ENCODE measurements at places on chromosomes 13 and 19.

GRCh38 chr19:15631817-15632216, 8.9 kb upstream of the CYP4F3 start:
- peaks cover 6% of the 10 kb centered on the region for H3K27me3 ChIP-seq
- H3K36me3 ChIP-seq, result peaks cover 6% of the 10 kb centered on the region
- no peaks in the 10 kb centered on the region for H3K4me1 ChIP-seq
- H3K27ac ChIP-seq, result no peak overlapping the region
- H3K4me3 ChIP-seq, result no peak overlapping the region
- DNase-seq, result peak; percentile 30

DNA sequence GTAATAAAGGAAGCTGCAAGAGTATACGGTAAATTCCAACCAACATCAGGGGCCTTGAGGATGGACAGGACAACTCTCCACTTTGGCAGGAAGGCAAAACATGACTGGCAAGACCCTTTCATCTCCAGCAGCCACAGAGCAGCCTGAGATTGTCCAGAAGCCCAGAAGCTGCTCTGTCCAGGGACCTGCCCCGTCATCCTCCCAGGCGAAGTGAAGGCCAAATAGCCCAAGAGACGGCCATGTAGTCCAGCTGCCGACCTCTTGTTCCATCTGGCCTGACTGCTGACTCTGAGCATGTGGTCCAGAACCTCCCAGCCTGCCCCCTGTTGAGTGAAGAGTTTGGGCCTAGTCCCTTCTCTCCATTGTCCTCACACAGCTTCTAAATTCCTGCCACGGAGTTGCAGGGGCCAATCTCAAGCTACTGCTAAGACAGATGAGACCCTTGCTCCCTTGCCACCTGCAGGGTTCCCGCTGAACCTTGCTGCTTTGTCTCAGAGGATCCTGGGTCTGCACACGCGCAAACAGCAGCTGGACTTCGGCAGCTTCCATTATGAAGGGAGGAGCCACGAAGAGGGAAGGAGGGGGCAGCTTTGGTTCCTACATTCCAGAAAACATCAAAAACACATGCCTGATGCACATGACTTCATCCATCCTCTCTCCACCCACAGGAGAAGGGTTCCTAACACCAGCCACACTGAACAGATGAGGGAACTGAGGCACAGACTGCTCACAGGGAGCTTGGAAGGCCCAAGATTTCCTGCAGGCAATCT, 196.9 kb downstream of the KATNAL1 start:
- peak; percentile 23 for DNase-seq
- H3K27ac ChIP-seq, result peak overlapping the region; percentile 52
- peaks cover 5% of the 10 kb centered on the region for H3K27me3 ChIP-seq
- peaks cover 43% of the 10 kb centered on the region for H3K4me1 ChIP-seq
- H3K36me3 ChIP-seq, result no peaks in the 10 kb centered on the region

DNA sequence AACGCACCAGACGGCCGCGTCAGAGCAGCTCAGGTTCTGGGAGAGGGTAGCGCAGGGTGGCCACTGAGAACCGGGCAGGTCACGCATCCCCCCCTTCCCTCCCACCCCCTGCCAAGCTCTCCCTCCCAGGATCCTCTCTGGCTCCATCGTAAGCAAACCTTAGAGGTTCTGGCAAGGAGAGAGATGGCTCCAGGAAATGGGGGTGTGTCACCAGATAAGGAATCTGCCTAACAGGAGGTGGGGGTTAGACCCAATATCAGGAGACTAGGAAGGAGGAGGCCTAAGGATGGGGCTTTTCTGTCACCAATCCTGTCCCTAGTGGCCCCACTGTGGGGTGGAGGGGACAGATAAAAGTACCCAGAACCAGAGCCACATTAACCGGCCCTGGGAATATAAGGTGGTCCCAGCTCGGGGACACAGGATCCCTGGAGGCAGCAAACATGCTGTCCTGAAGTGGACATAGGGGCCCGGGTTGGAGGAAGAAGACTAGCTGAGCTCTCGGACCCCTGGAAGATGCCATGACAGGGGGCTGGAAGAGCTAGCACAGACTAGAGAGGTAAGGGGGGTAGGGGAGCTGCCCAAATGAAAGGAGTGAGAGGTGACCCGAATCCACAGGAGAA, 1.9 kb downstream of the PPP1R12C start:
- DNase-seq, result no peak
- peaks cover 11% of the 10 kb centered on the region for H3K36me3 ChIP-seq
- H3K27me3 ChIP-seq, result peaks cover 23% of the 10 kb centered on the region

- peak; percentile 22 for DNase-seq
- peaks cover 3% of the 10 kb centered on the region for H3K27me3 ChIP-seq
- H3K4me1 ChIP-seq, result peaks cover 7% of the 10 kb centered on the region
- no peak overlapping the region for H3K27ac ChIP-seq
These were observed 256.6 kb downstream of the NBEA start for GRCh38 chr13:35198613-35199200.

DNA sequence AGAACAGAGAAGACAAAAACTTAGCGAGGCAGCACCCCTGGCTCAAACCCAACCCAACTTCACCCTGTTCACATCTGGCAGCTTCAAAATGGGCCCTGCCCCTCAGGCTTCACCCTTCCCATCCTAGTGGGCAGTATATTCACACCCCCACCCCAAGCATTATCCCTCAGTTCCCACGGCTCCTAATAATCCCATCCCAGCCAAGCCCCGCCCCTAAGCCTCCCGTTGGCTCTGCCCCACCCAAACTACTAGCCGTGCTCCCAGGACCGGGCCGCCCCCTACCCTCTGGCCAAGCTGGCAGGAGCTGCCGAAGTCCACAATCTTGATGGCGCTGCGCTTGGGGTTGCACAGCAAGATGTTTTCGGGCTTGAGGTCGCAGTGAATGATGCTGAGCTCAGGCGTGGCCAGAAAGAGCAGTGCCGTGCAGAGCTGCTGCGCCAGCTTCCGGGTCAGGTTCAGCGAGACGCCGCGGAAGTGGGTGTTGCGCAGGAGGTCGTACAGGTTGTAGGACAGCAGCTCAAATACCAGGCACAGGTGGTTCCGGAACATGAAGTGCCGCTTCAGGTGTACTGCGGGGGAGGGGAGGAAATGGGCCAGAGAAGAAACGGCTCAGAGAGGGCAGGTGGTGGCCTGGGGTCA, 5.8 kb downstream of the DYRK1B start:
- H3K4me1 ChIP-seq, result peaks cover 28% of the 10 kb centered on the region
- H3K4me3 ChIP-seq, result peak overlapping the region; percentile 64
- peaks cover 16% of the 10 kb centered on the region for H3K27me3 ChIP-seq
- peaks cover 24% of the 10 kb centered on the region for H3K36me3 ChIP-seq

DNA sequence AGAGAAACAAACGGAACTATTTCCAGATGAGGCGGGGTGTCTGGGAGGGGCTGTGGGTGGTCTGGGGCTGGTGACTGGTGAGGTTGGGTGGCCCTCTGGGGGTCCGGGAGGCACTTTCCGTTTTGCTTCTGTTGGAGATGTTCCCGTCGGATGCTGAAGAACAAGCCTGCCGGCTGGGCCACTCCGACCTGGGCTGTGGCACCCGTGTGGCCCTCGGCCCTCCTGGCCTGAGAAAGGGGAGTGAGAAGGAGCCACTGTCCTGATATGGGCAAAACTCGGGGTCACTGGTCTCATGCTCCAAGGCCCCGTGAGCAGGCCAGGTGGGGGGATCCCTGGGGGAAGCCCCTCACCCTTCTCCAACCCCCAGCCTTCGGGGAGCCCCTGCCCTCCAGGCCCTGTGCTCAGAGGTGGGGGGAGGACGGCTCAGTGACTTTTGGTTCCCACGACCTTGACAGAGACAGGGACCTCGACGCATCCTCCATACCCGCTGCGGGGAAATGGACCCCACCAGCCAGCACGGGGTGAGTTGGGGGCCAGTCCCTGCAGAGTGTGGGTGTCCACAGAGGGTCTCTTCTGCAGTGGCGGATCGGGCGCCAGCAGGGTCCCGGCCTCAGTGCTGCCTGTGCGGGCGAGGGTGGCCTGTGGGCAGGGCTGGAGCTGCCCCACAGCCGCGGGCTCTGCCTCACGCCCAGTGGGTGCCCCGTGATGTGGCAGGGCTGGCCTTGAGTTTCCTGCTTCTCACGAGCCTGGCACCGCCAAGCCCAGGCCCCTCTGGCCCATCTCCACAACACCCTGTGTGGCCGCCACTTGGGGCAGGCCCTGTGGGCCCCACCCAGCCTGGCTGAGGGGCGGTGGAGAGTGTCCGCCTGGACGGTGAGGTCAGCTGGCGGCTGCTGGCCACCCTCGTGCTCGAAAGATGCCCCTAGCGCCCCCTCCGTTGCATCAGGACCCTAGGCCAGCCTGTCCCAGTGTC, 4.4 kb upstream of the TBXA2R start:
- no peaks in the 10 kb centered on the region for H3K36me3 ChIP-seq
- no peak for DNase-seq
- H3K27ac ChIP-seq, result no peak overlapping the region
- peaks cover 8% of the 10 kb centered on the region for H3K27me3 ChIP-seq

DNA sequence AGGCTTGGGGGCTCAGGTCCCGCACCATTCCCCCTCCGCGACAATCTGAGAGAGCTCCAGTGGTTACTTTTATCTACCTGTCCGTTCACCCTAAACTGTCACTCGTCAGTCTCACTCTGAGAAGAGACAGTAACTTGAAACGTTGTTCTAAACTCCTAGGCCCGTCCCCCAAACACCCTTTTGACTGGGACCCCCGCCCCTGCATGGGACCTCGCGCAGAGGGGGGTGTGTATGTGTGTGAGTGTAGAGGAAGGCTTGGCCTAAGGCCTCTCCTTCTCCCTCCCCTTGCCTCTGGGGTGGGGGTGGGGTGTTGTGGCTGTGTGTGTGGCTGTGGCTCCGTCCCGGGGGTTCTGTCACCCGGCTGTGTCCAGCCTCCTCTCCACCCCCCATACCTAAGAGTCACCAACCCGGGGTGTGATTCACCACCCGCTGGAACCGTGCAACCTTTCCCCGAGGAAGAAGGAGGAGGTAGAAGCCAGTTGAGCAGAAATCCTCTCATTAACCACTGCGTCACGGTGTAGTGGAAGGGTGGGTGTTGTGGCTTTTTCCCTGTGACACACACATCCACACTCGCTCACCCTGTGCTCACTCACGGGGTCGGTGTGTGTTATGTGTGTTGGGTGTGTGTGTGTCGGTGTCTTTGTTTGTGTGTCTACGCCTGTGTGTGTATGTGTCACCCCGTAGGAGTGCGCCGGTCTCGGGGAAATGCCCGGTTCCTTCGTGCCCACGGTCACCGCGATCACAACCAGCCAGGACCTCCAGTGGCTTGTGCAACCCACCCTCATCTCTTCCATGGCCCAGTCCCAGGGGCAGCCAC, 2.4 kb downstream of the FOSB start:
- DNase-seq, result no peak
- peaks cover 21% of the 10 kb centered on the region for H3K27me3 ChIP-seq
- no peaks in the 10 kb centered on the region for H3K36me3 ChIP-seq
- no peak overlapping the region for H3K27ac ChIP-seq
- peaks cover 10% of the 10 kb centered on the region for H3K4me1 ChIP-seq

- DNase-seq, result no peak
- H3K4me1 ChIP-seq, result no peaks in the 10 kb centered on the region
- H3K4me3 ChIP-seq, result no peak overlapping the region
- H3K27me3 ChIP-seq, result peaks cover 2% of the 10 kb centered on the region
These were observed 4.2 kb upstream of the JSRP1 start for GRCh38 chr19:2260341-2260805.

DNA sequence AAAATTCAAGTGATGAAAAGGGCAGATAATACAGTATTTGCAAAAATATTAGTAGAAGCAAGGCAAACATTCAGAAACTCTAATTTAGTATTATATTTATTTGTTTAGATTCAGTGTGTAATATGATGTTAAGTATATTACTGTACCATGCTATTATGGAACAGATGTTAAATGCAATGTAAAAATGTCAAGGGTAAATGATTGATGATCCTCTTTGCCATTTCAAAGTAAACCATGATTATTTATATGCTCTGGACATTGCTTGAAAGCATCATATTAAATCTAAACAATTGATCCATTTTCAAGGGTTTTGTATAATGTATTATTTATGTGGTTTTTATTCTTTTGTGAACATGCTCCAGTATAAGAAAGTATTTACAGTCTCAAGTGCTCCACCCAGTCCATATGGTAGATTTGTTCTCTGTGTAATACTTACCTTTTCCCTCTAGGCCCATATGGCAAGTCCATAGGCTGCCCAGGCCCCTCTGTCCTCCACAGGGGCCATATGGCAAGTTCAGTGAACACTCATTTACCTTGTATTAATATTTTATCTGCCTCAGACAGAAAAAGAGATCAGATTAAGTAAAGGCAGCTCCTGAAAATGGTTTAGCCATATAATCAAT, 353.5 kb downstream of the DACH1 start:
- peaks cover 53% of the 10 kb centered on the region for H3K4me1 ChIP-seq
- peaks cover 12% of the 10 kb centered on the region for H3K27me3 ChIP-seq
- peak; percentile 39 for DNase-seq
- peak overlapping the region; percentile 96 for H3K27ac ChIP-seq

- no peak for DNase-seq
- H3K27me3 ChIP-seq, result no peaks in the 10 kb centered on the region
- peaks cover 6% of the 10 kb centered on the region for H3K4me1 ChIP-seq
- H3K4me3 ChIP-seq, result no peak overlapping the region
These were observed 46.7 kb upstream of the KL start for GRCh38 chr13:32969516-32969941.

DNA sequence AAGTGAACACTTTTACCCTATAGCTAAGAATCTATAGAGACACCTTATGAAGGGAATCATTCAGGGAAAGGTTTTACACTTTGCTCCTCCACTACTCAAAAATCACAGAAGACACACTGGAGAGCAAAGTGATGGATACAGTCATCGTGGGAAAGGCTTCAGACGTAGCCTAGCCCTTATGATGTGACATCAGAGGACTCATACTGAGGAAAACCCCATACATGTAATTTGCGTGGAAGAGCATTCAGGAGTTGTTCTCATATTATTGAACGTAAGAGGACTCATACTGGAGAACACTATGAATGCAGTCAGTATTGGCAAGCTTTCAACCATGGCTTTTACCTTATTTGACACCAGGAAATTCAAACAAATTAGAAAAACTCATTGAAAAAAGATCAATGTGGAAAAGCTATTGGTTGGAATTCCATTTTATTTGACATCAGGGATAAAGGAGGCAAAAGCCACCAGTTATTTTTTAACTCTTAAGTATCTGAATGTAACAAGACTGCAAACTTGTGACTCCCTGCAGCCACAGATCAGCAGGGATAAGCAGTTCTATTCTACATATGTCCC, 16.1 kb upstream of the ZNF274 start:
- H3K4me3 ChIP-seq, result no peak overlapping the region
- H3K4me1 ChIP-seq, result no peaks in the 10 kb centered on the region
- no peak for DNase-seq
- H3K27me3 ChIP-seq, result peaks cover 6% of the 10 kb centered on the region
- peaks cover 18% of the 10 kb centered on the region for H3K36me3 ChIP-seq
- no peak overlapping the region for H3K27ac ChIP-seq

DNA sequence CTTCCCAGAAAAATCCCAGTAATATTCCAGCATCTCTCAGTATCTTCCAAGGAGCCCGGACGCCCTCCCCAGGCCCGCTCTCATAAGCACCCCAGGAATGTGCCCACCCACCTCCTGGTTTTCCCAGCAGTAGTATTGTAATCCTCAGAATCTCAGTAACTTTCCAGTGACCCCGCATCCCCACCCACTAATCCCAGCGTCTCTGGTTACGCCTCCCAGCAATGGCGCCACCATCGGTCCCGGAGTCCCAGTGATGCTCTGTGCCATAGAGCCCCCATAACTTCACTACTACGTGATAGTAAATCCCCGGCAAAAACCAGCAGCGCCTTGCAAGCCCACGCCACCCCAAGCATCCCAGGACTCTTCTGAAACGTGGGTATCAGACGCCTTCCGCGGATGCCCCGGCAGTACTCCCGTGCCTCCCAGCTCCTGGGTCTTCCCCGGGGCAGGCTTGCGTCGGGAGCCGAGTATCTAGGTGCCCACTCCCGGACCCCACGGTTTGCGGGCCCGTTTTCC, 928 bp upstream of the PNPLA6 start:
- no peaks in the 10 kb centered on the region for H3K36me3 ChIP-seq
- peak overlapping the region; percentile 98 for H3K4me3 ChIP-seq
- no peaks in the 10 kb centered on the region for H3K4me1 ChIP-seq
- peak; percentile 65 for DNase-seq
- peak overlapping the region; percentile 91 for H3K27ac ChIP-seq
- H3K27me3 ChIP-seq, result peaks cover 7% of the 10 kb centered on the region

All from glutamatergic neuron (in vitro differentiated cells).